Retina (tissue), 1 donor: ENCODE measurements at places on chromosomes 3 and 15.

GRCh38 chr3:196688349-196688748 lies 23.7 kb downstream of the CEP19 start:
- no peak for DNase-seq

DNA sequence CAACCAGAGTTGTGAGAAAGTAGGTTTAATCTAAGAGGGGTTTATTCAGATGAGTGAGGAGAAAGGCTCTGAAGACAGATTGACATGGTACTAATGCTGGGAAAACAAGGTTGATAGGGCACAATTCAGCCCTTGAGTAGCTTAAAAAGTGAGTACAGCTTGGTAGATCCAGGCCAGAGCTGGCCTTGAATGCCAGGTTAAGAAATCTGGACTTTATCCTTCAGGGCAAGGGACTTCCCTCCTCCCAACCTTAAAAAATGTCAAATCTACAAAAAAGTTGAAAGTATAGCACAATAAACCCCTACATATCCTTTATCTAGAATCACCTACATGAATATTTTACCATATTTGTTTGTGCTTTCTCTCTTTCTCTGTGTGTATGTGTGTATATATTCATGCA lies 7.9 kb downstream of the TM4SF18 start:
- DNase-seq = no peak

DNA sequence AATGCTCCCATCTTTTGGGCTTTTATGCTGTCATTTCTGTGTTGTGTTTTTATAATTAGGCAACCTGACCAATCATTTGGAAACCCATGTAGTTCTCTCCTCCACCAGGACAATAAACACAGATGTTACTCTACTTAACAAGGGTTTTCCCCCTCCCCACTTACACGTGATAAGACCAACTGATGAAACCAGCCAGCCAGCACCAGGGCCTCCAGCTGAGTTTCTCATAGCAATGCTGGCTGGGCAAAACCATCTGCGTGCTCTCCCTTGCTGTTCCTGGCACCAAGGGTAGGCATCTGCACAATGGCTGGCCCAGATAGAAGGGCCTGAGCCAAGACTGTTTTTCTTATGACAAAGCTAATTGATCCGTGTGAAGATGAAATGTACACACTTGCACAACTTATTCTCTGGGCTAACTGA lies 310.4 kb downstream of the PLCL2 start:
- peak; percentile 65 for DNase-seq

DNA sequence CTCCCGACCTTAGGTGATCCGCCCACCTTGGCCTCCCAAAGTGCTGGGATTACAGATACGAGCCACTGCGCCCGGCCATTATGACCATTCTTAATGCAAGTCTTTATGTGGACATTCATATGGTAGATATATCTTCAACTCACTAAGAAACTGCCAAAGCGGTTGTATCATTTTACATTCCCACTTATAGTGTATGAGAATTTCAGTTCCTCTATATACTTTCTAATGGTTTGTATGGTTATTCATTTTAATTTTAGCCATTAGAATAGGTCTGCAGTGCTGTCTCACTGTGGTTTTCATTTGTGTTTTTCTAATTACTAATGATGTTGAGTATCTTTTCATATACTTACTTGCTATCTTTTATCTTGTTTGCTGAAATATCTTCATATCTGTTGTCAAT lies 32.5 kb downstream of the TCF12 start:
- DNase-seq = no peak

DNA sequence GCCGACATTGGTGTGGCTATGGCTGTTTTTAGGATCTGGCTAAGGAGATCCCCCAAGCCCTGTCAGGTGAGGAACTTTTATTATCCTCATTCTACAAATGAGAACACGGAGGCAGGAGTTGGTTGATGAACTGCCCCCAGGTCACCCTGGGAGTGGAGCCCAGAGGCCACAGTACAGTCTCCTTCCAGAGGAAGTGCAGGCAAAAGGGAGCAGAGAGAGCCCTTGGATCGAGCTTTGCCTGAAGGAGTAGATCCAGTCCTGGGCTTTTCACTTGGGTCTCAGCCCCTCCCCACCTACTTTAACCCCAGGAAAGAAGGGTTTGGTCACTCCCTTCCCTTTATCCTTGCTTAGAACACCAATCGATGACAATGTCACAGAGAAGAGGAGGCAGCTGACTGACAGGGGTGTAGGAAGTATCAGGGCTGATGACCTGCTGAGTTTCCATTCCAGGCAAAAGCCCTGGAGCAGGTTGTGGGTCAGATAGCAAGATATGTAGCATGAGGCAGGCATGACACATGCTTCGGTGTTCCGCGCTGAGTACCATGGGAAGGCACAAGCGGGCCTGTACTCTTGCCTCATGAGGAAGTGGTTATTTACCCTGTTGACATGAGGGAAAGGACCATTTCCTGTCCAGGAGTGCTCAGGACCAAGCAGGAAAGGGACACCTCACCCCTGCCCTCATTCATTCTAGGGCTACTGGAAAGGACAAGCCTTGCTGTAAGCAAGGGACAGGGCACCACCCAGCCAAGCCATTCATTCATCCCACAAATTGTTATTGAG lies 5.8 kb upstream of the PLA2G4D start:
- DNase-seq = no peak

DNA sequence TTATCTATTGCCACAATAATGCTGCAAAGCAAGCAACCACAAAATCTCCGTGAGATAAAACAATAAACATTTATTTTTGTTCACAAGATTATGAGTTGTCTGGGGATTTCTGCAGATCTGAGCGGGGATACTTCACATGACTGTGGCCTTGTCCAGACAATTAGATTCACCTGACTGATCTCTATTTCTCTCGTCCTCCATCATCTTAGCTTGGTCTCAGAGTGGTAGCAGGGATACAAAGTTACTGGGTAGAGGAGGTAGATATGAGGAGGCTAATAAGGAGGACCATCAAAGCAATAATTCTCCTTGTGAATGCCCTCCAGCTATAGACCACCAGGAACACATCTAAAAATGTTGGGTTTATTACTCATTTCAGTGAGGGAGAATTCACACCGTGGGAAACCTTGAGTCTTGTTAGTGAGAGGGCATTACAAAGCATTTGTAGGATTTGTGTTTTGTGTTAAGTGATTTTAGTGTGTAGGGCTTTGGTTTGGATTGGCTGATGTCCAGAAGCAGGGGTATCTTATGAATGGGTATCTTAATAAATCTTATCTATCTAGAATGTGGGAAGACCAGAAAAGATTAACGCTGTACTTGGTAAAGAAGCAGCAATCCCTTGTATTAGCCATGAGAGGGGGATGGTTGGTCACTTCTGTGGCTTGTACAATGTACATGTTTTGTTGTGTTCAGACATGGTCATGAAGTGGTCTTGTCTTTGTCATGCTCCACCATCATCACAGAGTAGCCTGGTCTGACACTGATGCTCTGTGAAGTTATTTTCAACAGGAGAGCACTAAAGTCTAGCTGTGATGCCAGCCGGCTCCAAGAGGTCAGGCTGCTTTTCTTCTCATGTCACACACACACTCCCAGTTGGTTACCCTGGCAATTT lies 287.6 kb upstream of the STT3B start:
- DNase-seq = no peak

GRCh38 chr15:76998663-76999285 lies 3.8 kb downstream of the PSTPIP1 start:
- no peak for DNase-seq

DNA sequence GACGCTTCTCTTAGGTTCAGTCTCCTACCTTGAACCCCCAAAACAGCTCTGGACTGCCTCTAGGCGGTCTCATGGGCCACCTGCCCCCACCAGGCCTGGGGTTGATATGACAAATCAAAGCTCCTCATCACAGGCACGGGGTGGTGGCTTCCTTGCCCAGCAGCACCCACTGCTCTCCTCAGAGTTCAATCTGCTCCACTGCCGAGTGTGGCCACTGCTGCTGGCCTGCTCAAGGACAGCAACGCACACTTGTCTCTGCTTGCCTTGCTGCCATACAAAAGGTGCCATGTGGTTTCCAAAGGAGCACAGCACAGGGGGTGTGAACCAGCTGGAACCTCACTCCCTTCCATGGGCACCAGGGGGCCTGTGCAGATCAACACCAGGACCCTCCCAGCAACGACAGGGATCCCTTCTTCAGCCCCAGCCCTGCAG lies 10.2 kb downstream of the KBTBD13 start:
- DNase-seq = no peak

- DNase-seq = no peak
Measured at GRCh38 chr3:20669675-20670074, 483.7 kb upstream of the SGO1 start.

- DNase-seq = no peak
Measured at GRCh38 chr15:97502038-97502437, 458.5 kb upstream of the ARRDC4 start.
